ENCODE measurements at places on chromosomes 4 and X.

- no peak for DNase-seq
These were observed 947.8 kb downstream of the C4orf33 start for GRCh38 chr4:130043732-130044160.

DNA sequence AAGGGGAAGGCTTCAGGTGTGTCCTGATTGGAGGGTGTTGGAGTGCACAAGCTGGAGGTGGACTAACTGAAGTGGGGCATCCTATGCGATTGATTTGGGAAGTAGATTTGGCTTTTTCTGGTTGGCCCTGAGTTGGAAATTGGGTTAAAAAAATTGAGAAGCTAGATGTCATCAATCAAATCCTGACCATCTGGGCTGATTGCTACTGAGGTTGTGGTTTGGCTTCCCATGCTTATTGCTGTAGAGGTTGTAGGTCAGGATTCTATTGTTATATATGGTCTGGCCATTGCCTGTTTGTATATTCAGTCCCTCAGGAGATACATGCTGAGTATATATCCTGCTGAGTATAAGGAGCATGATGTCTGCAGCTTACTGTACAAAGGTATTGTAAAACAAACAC lies 7.7 kb upstream of the ZNF81 start:
- no peak for DNase-seq

DNA sequence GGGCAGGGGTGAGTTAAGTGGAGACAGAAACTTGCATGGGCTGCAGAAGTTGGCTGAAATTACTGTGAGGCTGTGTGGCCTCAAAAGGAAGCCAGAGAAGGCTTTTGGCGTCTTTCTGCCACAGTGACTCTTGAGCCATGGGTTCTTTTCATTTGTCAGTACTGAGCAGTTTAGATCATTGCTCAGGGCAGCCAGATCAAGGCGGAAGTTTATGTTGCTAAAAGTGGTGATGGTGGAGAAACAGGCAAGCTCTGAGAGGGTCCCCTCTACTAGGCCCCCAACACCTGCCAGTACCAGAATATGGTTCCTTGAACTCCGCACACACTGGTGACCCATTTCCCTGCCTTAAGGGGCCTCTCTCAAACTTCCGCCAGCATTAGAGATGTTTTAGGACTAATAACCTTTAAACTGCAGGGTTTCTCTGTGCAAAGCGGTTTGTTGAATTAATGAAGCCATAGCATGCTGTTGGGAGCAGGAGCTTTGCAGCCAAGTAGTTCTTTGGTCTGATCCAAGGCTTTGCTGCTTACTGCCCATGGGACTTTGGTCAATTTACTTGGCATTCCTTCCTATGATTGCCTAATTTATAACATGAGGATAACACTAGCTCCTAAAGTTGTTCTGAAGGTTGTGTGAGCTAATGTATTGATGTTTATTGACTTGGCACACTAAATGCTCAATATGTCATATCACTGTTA lies 34.5 kb downstream of the RNF175 start:
- no peak for DNase-seq

GRCh38 chr4:24249972-24250371 lies 334.4 kb downstream of the DHX15 start:
- no peak for DNase-seq

DNA sequence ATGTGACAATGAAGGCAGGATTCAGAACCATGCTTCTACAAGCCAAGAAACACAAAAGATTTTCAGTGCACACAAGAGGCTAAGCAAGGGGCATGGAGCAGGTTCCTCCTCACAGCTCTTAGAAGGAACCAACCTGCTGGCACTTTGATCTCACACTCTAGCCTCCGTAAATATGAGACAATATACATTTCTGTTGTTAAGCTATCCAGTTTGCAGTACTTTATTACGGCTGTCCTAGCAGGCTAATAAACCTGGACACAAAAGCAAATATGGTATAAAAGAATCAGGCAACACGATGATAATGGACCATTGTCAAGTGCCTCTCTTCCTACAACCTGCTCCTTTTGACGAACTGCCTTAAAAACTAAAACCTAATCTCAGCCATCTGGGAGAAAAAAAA lies 114.5 kb downstream of the ZAR1 start:
- no peak for DNase-seq

GRCh38 chr4:53011259-53011905 lies 149.3 kb downstream of the RASL11B start:
- no peak for DNase-seq

- DNase-seq, result no peak
These were observed 37.9 kb downstream of the RAB40AL start for GRCh38 chrX:102975016-102975415.

DNA sequence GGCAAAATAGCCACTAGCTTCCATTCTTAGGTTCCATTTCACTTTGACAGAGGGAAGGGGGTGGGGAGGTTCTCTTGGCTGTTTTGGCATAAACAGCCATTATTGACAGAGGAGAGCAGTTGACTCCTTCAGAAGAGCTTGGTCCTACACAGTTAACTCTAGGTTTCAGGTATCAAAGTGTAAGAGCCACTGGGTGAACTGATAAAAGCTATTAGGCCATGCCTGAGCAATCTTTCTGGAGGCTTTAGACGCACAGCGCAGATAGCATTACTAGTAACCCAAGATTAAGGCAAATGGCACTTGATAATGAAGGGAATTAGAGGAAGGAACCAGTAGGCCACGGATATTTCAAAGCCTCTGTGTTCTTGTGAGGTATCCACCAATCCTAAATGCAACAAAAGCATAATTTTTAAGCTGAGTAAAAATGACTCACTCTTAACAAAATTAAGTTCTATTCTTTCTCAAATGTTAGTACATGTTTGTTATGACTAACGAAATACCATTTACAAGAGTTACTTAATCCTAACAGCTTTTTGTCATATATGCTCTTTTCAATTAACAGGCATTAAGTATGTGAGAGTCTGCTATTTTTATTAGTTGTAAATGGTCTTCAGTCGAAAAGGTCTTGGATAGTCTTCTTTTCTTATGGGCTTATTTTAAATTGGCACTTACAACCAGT lies 53.6 kb downstream of the SLC7A11 start:
- no peak for DNase-seq

DNA sequence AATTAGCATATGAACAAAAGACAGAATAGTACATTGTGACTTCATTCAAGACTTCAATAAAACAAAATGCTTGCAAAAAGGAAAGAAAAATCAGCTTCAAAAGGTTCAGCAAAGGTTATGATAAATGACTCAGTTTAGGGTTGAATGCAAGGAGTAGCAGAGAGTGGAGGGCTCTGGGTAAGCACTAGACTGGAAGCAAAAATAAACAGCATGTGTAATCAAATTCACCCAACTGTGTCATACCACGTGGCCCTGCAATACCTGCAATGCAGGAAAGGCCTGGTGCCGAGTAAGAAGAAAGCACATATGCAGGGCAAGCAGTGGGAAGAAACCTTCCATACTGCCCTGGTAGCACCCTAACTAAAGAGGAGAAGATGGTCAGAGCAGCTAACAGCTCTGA lies 88.7 kb downstream of the ATP11C start:
- no peak for DNase-seq

- DNase-seq, result peak; percentile 59
These were observed 37.3 kb downstream of the APBB2 start for GRCh38 chr4:41177016-41177415.

DNA sequence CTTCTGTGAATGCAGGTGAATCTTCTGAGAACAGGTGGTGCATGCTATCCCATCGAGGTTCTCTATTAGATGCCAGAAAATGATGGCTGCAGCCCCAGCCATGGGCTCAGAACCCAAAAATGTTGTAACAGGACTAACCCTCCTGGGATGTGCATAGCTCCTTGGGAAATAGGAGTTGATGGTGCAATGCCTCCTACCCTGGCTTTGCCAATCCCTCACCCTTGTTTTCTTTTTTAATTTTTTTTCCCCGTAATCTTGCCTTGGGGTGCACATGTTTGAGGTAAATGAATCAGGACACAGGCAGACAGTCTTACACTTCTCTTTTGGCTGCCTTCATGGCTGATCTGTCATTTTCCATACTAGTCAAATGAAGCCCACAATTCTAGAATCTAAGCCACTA lies 96.6 kb downstream of the KIT start:
- no peak for DNase-seq

DNA sequence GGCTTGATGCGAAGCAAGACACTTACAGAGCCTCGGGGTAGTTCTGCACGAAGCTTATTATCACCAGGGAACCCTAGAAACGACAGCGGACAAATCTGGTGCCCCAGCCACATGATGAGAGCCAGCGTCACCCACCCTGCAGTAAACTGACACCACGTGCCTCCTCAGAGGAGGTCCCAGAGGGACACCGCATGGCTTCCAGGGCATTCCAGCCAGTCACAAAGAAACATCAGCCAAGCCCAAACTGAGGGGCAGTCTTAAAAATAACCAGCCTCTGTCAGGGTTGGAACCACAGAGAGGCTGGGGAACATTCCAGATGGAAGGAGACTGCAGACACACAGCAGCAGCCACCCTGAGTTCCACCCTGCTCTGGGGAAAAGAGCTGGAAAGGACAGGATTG lies 36.6 kb upstream of the HGFAC start:
- DNase-seq, result no peak

- no peak for DNase-seq
These were observed 113.1 kb upstream of the VCX2 start for GRCh38 chrX:8284131-8284530.

DNA sequence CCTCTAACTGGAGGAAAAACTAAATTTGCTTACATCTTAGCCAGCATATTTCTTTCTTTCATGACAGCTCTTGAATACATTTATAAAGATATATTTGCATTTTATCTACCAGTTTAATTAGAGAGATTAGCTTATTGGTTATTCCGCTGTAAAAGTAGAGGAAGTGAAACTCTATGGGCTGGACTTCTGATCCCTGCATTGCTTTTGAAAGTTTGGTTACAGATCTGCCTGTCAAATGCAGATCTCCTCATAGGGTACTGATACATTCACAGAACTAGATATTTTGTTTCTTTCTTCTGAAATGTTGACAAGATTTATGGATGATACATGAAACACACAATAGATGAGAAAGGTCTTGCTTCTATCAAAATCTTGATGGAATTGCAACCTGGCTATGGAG lies 581.4 kb upstream of the AADAT start:
- DNase-seq, result no peak

DNA sequence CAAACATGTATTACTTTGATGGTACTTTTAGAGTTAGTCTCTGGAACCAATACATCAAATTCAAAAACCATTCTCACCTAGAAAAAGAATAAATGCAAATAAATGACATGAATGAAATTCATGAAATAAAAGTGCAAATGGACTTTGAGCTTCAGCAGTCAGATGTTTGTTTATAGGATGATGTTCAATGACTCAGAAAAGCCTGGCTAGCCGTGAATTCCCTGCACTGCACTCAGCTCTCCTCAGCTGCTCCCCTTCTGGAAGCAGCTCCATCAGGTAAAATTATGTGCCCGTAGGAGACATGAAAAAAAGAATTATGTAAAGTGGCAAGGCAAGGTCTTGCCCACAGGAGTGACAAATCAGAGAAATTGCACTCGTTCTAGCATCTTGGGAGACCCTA lies 390.6 kb downstream of the GPM6A start:
- no peak for DNase-seq

DNA sequence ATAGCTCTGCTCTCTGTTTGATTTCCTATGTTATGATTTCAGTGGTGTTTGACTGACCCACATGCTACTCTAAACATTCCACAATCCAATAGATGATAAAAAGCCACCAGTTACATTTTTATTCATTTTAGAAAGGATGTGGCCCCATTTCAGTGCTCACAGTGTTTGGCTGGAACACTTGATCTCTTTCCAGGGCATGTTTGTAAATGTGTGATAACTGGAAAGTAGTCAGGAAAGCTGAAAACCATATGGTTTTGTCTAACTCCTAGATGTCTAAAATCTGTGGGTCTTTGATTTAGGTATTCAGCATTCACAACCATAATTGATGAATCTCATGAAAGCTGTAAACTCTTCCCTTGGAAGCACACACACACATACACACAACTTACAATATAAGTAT lies 904.9 kb upstream of the AGA start:
- no peak for DNase-seq

- DNase-seq, result peak; percentile 71
These were observed 61.3 kb downstream of the AR start for GRCh38 chrX:67604979-67605703.

DNA sequence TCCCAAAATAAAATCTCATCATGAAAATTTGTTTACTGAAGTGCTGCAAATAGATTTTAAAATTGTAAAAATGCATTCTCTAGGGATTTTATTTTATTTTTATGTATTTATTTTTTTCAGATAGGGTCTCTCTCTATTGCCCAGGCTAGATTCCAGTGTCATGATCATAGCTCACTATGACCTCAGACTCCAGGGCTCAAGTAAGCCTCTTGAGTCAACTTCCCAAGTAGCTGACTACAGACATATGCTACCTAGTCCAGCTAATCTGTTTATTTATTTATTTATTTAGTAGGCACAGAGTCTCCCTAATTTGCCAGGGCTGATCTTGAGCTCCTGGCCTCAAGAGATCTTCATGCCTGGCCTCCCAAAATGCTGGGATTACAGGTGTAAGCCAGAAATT lies 317.7 kb upstream of the ANXA10 start:
- no peak for DNase-seq

- DNase-seq, result no peak
These were observed 101.1 kb downstream of the ADGRL3 start for GRCh38 chr4:61301271-61301670.

GRCh38 chrX:127177966-127178365 lies 358.4 kb downstream of the PRR32 start:
- no peak for DNase-seq

DNA sequence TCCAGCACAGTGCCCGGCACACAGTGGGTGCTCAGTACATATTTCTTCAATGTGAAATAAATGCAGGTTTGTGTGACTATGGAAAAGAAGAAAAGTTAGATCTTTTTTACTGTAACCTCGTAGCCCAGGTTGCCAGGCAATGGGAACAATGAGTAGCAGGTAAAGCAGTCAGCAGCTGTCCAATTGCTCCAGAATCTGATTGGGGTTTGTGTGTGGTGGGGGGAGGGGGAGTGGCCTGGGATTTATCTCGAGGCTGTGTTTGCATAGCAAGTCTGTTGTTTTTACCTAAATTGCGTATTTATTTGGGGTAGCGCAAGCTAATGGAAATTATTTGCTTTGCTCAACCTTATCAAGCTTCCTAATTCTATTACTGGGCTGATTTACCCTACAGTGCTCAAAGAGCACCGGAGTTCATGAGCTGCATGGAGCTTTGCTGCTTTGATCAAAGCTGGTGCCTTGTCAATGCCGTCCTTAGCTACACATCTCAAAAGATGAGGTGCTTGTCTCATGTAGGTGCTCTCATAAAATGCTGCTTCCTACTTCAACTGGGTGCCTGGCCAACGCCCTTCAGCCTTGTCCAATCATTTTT lies 145.0 kb upstream of the DGKK start:
- DNase-seq, result no peak

DNA sequence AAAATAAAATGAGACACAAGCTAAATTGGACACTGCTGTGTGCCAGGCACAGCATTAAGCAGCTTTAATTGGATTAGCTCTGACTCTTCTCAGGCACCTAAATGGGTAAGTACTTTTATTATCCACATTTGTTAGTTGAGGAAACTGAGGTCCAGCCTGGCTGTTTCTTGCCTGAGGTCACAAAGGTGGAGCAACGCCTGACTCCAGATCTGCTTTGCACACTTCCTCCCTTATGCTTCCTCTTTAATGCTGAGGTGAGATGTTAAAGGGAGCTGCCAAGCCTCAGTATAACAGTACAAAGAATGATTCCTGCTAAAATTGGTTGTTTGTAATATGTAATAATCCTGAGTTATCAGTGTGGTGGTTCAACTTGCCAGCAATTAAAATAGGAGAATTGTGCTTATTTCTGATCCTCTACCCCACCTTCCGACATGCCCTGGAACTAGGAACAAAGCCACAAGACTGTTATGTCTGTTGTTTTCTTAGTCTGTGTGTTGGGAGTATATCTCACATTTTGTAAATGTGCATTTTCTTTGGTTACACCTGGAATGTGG lies 74.4 kb downstream of the AFF1 start:
- DNase-seq, result no peak

- DNase-seq, result no peak
These were observed 179.7 kb upstream of the RASGEF1B start for GRCh38 chr4:81651243-81651899.

Measured in AG09309 (cell line).